Activated T-helper 1 cell treated with Interleukin-2 at 50 U/mL for 16 hours (primary cell): ENCODE measurements at places on chromosomes 7 and 10.

- DNase-seq: no peak
Observed at GRCh38 chr10:117960345-117960935, 86.3 kb downstream of the RAB11FIP2 start.

DNA sequence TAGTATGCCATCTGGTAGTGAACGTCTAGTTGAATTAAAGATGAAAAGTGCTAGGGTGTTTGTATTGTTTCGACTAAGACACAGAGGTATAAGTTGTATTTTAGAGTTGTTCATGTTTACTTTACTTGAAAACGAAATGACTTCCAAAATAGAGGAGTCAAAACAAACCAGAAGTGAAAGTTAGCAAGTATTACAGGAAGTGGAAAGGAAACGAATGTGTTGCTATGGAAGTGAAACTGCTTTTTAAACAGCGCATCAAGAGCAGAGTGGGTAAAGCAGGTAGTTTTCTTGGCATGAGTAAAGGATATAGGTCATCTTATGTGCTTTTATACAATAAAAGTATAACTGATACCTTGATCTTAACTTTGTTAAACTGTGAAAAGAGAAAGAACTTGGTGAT, 20.0 kb upstream of the GALNTL5 start:
- DNase-seq: no peak

DNA sequence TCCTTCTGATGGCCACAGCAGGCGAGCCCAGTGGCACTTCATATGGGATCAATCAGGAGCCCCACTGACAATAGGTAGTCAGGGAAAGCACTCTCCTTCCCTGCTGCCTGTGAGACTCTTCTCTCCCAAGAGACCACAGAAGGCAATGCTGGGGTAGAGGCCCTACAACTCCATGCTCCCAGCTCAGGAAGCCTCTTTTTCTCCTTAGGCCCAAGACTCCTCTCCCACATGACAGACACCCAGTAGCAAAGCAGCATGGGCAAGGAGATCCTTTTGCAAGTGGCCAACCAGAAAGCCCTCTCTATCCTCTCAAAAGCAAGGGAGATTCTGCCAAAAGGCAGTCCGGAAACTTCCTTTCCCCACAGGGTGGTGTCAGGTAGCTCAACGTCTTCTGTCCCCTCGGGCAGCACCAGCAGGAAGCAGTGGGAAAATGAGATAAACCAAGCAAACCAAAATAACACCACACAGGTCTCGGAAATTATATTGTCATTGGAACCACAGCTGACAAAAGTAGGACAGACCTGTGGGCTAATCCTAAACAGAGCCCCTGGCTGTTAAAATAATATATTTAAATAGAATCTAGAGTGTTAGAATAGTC, 172.7 kb upstream of the GDF10 start:
- no peak for DNase-seq

GRCh38 chr7:2093215-2093842, 139.4 kb downstream of the MAD1L1 start:
- no peak for DNase-seq

DNA sequence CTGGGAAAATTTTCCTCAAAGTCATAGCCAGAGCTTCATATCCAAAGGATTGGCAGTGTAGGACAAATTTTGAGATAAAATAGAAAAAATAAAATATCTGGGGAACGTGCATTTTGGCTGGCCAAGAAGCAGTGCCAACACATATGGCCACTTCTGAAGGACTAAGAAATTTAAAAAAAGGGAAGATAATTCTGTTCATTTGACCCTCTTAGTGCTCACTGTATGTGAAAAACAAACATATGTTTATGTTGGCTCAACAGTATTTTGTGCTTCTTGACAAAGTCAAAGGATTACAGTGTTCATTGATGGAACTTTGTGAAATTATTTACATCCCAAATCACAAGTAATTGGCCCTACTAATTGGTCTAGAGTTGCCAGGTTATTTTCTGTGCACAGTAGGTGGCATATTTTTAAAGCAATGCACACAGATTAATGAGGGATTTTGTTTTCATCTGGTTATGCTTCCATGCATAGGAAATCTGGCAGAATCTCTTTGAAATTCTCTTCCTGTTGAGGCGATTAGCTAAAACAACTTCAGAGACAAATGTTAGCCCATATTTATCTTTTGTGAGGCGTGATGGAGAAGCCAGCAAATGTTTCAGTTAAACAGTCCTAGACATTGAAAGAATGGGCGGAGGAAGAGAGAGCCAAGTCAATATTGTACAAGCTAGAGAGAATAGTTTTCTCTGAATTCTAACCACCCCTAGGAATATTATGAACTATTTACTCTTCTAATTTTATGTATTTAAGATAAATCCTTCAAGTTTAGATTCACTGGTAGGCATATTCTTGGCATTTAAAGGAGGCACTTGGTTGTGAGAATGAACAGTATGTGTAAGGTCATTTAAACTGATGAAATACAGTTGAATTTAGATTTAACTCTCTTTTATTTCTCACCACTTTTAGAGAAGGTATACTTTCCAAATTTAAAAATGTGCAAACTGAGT, 237.7 kb upstream of the MBL2 start:
- DNase-seq: no peak

DNA sequence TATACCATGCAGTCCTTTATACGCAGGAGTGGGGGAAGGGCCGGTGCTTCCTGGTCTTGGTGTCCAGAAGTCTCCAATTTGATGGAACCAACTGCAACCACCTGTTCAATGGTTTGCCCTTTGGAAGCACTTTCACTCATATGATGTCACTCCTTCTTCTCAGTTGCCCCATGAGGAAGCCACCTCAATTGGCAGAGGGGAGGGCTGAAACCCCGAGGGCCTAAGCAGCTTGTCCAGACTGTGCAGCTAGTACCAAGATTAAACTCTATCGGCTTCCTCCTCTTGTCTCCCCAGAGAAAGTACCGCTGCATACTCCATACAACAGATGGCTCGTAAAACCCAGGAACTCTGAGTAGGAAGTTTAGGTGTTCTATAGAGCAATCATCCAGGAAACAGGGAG, 789.4 kb downstream of the TYW1 start:
- DNase-seq: no peak

DNA sequence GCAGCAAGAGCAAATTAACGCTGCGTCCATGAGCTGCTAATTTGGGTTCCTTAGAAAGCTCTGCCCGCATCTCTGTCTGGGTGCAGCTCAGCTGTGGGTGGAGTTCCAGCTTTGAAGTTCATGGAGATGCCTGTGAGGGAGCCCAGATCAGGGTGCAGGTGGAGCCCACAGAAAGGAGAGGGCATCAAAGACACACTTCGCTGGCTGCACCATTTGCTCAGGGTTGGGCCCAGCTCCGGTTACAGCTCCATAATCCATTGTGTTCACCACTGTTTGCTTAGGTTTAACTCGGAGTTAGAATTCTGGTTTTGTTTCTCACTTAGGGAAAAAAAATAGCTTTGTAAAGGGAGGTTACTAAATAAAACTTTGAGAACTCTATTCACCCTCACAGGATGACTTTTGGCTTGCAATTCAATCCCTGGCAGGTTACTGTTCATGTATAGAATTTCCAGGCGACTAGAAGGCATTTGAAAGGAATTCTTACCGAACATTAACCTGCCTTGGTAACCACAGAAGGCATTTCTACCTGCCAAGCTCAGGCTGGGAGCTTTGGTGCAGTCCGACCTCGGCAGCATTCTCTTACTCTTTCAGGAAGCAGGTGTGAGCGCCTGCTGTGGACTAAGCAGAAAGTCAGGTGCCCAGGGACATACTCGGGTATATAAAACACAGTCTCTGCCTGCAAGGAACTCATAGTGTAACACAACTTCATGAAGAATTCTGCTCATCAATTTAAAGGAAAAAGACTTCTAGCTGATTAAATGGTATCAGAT, 179.5 kb upstream of the RNF32 start:
- DNase-seq: no peak

DNA sequence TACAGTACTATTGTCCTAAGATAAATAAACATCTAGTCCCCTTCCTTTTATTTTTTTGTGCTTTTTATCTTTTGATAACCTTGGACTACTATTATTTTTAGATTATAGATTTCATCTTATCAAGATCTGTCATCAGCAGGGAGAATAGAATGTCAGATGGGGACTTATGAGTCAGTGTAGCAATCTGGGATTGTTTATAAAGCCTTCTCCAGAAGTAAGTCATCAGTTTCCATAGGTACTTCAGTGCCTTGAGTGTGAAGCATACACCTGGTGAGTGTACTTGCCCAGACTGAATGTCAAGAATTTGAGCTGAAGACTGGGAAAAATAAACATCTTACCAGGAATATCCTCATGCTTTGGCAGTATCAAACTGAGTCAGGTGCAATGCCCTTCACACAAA, 2.1 kb downstream of the CASD1 start:
- no peak for DNase-seq

DNA sequence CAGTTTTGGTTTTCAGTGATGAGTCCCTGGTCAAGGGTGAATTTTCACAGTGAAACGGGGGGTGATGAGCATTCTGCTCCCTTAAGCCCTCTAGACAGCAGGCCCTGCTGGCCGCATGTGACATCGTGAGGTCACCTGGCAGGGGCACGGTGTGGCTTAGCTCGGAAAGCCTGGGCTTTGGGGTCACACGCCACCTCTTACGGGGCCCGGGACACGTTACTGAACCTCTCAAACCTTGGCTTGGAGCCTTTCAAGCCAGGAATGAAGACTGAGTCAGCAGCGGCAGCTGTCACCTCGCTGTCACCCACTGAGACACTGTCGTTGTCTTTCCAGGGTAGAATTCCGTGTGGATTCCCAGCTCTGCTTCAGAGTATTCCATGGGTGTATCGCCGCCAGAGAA, 4.1 kb downstream of the GET4 start:
- no peak for DNase-seq

- DNase-seq: no peak
Observed at GRCh38 chr7:97499204-97499603, 232.7 kb upstream of the TAC1 start.

GRCh38 chr7:108454674-108455550, 1.3 kb downstream of the NRCAM start:
- DNase-seq: no peak

- no peak for DNase-seq
Observed at GRCh38 chr10:4079803-4080202, 294.8 kb upstream of the KLF6 start.

GRCh38 chr10:1287487-1287886, 231.3 kb downstream of the WDR37 start:
- DNase-seq: no peak

DNA sequence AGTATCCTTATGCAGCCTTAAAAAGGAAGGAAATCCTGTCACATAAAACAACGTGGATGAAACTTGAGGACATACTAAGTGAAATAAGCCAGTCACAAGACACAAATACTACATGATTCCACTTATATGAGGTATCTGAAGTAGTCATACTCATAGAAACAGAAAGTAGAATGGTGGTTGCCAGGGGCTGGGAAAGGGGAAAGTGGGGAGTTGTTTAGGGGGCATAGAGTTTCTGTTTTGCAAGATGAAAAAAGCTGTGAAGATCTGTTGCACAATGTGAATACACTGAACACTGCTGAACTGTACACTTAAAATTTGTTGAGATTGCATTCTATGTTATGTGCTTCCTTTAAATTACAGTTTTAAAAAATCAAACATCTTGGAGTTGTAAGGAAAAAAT, 2.9 kb downstream of the NUP205 start:
- DNase-seq: no peak

DNA sequence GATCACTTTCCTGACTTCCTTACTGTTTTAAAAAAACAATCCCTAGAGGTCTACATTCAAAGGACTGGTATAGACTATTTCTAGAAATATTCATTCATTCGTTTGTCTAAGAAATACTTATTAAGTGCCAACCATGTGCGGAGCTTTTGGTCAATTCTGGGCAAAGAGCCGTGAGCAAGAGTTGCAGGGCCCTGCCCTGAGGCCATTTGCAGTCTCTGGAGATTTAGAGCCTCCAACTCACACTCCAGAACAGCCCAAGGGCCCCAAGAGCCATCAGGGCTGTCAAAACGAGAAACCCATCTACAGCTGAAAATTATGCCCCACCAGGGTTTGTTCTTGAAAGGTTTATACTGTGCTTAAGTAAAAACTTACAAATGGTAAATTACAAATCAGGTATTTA, 16.2 kb downstream of the WDR91 start:
- DNase-seq: no peak

DNA sequence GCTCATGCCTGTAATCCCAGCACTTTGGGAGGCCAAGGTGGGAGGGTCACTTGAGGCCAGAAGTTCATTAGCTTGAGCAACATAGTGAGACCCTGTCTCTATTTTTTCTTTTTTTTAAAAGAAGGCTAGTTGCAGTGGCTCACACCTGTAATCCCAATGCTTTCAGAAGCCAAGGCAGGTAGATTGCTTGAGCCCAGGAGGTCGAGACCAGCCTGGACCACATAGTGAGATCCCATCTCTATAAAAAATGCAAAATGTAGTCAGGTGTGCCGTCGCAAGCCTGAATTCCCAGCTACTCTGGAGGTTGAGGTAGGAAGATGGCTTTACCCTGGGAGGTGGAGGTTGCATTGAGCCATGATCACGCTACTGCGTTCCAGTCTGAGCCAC, 7.5 kb downstream of the NYAP1 start:
- DNase-seq: no peak

DNA sequence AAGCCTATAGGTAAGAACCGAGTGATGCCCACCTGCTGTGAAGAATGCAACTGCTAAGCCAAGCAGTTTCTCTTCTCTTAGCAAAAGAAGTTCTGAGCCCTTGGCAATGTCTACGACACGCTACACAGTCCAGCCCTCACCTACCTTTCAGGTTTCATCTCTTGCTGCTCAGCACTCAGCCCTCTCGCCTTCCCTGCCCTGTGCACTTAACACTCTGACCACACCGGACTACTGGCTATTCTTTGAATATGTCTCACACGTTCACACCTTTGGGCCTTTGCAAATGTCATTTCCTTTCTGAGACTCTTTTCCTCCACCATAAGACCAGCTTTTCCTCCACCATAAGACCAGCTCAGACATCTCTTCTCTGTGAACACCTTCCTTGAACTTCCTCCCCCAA, 67.0 kb upstream of the ITGB1 start:
- no peak for DNase-seq
